ENCODE measurements at places on chromosomes 16 and 17.

DNA sequence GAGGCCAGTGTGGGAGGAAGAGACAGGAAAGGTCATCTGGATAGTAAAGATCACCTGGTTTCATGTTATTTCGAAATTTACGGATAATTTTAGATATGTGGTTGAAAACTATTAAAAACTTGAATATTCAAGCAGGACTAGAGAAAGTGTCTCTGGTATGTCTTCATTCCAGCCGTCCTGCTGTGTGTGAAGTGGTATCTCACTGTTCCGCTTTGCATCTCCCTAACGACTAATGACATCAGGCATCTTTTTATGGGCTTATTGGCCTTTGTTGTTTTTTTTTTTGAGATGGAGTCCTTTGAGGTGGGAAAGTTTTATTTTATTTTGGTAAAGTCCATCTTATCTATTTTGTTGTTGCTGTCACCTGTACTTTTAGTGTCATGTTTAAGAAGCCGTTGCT is 214.4 kb upstream of the CHMP6 start:
- DNase-seq, result no peak

GRCh38 chr17:74380086-74380958 is 13.0 kb downstream of the GPR142 start:
- DNase-seq, result no peak

DNA sequence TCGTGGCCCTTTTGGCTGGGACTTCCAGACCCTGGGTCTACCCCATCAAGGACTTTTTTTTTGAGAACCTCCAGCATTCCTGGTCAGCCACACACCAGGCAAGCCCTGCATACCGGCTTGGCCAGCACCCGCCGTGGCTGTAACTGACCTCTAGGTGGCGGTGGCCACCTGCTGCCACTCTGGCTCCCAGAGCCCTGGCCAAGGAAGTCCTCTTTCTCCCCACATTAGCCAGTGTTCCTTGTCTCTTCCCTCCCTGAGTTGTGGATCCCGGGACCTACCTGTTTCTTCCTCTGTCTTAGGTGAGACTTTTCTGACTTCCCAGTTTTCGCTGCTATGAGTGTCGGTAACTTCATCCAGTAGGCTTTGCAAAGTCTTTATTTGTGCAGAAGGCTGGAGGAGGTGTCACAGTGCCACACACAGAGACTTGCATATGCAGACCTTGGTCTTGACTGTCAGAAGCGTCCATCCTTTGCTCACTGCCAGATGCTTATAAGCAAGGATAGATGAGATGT is 348.3 kb downstream of the CPPED1 start:
- peak; percentile 17 for DNase-seq

DNA sequence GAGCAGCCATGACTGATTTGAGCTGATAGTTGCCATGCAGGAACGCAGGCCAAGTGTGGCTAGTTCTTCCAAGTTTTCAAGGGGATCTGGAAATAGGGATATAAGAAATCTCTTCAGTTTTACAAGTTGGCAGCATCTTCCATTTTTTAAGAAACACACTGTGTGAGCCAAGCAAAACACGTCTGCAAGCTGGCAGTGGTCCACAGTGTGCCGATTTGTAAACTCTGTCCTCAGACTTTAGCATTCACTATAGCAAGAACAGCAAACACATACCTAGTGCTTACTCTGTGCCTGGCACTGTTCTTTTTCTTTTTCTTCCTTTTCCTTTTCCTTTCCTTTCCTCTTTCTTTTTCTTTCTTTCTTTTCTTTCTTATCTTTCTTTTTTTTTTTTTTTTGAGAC is 2.9 kb downstream of the ORAI3 start:
- no peak for DNase-seq

GRCh38 chr16:19167710-19168370 is at the start of gene SYT17:
TSS of gene SYT17 (plus strand) at chr16:19168240. CDS start at chr16:19168647, 407 bp downstream.
- DNase-seq, result no peak

DNA sequence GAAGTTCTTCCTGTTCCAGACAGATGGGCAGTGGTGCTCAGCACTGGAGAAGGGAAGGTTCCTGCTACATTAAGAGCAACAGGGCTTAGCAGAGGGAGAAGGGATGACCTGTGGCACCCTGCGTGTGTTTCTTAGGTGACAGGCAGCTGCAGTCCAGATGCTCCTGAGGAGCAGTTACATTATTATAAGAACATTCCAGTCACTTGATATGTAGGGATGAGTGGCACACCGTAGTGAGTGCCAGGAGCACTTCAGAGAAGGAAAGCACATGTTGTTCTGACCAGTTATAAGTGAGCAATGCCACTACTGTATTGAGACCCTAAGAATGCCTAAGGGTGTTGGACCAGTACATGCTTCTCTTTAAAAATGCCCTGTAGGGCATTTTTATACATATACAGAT is 39.9 kb upstream of the MRC2 start:
- no peak for DNase-seq

GRCh38 chr16:57863434-57864160 is 61.3 kb upstream of the KIFC3 start:
- no peak for DNase-seq

DNA sequence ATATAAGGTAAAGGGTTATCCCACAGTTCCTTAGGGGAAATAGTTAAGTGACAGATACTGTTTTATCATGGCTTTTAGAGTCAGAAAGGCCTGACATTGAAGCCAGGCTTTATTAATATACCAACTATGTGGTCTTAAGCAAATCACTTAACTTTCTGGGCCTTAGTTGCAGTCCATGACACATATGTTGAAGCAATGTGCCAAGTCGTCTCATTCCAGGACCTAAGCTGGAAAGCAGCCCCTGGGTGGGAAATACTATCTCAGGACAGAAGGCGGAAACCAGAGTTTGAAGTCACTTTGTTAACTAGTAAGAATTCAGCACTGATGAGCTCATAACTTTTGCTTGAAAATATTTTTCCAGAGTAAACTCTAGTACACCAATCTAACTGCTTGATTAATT is 80.0 kb downstream of the USP32 start:
- no peak for DNase-seq

DNA sequence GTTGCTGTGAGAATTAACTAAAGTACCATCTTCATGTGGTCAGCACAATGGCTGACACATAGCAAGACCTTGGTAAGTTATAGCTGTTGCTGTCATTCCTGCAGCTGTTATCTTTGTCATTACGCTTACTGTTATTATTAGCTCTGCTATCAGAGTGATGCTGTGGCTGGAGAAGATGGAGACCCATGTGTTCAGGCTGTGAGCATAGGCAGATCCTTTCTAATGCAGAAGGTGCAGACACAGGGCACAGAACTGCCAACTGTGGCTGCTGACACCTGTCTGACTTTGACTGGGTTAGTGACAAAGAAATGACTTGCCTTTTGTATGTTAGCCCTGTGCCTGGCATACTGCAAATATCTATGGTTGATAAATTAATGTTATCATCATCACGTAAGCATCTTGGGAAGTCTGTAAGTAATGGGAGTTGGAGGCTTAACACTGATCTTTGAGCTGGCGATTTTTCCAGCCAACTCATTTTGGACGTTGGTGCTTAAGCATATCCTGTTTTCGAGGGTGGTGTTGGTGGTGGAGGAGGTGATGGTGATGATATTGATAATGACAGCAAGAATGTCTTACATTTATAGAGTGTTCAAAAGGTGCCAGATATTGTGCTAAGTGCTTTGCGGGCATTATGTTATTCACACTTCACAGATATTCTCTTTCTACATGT is 695.3 kb downstream of the WWOX start:
- no peak for DNase-seq

DNA sequence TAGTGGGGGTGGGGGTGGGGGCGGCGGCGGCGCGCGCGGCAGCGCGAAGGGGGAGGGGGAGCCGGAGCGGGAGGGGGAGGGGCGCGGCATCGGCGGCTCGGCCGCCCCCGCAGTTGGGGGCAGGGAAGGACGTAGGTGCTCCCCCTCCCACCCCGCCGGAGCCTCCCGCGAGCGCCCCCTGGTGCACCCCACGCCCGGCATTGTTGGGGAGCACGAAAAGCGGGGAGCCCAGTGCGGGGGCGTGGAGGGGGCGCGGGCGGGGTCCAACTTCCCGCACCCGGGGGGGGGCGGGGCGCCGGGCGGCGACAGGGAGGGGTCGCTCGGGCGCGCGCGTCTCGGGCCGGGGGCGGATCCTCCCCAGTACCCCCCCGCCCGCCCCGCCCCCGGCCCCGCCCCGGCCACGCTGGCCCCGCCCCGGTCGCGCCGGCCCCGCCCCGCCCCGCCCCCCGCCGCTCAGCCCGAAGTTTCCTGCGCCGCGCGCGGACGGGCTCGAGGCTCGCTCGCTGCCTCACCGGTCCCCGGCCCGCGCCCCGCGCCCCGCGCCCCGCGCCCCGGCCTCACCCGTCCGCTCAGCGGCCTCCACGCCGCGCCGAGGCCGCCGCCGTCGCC is at the start of gene CACNA1H:
Gene CACNA1H, plus strand, starts transcription at position 456 of the 609 bp plus-strand sequence. CDS start 632 bp downstream, outside the sequence.
- peak; percentile 32 for DNase-seq

- no peak for DNase-seq
Observed at GRCh38 chr17:57580055-57580739, 164.9 kb downstream of the CCDC182 start.

DNA sequence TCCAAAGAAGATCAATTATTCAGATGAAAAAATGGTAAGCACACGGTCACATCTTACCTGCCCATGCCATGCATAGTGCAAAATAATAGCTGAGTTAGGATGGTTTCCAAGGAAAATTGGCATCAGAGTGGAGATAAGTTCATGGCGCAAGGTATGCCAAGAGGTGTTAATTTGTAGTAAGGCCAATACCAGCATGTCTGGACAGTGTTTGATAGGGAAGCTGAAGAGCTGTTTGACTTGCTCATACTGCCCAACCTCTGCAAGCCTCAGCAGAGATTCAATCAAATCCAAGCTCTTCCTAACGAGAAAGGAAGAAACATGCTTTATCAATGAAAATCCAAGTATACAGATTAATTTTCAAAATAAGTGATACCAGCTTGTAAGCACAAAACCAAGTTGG is 51.0 kb downstream of the CNOT1 start:
- DNase-seq, result no peak

GRCh38 chr16:21590796-21591195 is 8.6 kb upstream of the METTL9 start:
- DNase-seq, result no peak

GRCh38 chr17:41390411-41390938 is 6.9 kb downstream of the KRT31 start:
- no peak for DNase-seq

GRCh38 chr16:700684-701584 is 4.7 kb downstream of the FBXL16 start:
- DNase-seq, result no peak

Measured in stimulated activated CD4-positive, alpha-beta T cell treated with anti-CD3 and anti-CD28 coated beads, TNF-alpha, amount 100 ng/mL, for 24 hours (primary cell).